ENCODE measurements at places on chromosomes 2 and 18. TPM values are rescaled to one million over a fixed set of nuclear protein-coding genes. Genes with fewer than 3 reads are reported as not detected.

DNA sequence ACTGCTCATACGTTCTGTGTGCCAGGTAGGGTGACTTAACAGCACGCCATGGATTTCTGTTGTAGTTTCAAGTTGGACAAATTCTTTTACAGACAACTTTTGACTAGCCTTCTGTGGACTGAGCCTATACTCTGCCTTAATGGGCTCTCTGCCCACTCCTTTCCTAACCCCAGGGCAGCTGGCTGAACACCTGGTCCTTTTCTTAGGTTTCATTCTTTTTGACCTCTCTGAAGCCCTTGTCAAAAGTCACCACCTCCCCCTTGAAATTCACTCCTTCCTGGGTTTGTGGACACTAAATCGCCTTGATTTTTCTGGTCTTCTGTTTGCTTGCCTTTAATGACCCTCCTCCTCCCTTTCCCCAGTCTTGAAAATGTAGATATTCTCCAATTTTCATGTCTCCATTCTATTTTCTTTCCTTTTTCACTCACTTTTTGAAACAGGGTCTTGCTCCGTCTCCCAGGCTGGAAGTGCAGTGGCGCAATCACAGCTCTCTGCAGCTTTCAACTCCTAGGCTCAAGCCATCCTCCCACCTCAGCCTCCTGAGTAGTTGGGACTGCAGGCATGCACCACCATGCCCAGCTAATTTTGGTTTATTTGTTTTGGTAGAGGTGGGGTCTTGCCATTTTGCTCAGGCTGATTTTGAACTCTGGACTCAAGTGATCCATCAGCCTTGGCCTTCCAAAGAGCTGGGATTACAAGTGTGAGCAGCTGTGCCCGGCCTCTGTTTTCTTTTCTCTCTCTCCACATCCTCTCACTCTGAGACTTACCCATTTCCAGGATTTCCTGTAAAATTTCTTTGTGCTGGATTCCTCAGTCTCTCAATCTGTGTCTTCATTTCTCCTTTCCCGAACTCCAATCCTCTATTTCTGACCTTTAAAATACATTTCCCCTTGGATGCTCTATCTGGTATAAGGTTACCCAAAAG is 112.9 kb downstream of the PLB1 start:
- DNase-seq = no peak

Gene ALLC
- not detected for total RNA-seq

- no peak for DNase-seq
Observed at GRCh38 chr2:98555696-98556095, 52.6 kb downstream of the COA5 start.

GRCh38 chr2:203344667-203345066 is 16.5 kb downstream of the ABI2 start:
- DNase-seq = no peak

DNA sequence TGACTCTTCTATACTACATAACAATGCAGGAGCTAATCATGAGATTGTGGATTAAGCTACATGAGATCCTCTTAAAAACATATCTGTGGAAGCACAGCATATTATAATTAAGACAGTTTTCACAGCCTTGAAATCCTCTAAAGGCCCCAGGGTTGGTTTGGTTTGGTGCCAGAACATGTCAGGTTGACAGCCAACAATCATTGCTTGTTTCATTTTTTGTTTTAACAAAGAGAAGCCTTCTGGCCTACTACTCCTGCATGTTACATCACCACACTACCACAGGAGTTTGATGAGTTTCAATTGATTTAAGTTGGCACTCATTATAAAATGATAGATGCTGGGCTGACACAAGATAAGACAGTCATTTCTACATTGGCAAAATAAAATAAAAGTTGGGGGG is 255.9 kb upstream of the ERBB4 start:
- no peak for DNase-seq

- no peak for DNase-seq
Observed at GRCh38 chr2:112622528-112622849, 23.2 kb upstream of the SLC20A1 start.

Gene SERPINE2
- 22.2 TPM for total RNA-seq

Gene POTEI
- not detected for total RNA-seq
